ENCODE measurements at places on chromosomes 1 and 21.
A peak's percentile ranks its signal among the peaks of the same experiment; 100 is the strongest.

GRCh38 chr1:152048416-152049009, 11.7 kb upstream of the S100A11 start:
- peak; percentile 66 for DNase-seq

DNA sequence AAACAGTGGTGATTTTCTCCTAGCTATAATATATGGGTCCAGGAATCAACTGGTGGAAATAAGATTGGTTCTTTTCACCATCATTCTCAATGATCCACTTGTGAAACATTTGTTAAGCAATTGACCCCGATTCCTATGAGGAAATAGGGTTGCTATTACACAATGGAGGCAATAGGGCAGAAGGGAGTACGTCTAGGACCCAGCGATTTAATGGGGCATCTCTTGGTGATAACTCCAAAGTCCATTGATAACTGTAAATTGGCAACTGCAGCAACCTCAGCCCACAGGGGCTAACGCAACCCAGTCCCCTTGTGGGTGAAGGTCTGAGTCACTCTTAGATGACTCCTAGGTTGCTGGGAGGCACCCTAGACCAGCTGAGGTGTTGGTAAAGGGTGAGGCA, 62.5 kb upstream of the BARHL2 start:
- DNase-seq, result no peak

DNA sequence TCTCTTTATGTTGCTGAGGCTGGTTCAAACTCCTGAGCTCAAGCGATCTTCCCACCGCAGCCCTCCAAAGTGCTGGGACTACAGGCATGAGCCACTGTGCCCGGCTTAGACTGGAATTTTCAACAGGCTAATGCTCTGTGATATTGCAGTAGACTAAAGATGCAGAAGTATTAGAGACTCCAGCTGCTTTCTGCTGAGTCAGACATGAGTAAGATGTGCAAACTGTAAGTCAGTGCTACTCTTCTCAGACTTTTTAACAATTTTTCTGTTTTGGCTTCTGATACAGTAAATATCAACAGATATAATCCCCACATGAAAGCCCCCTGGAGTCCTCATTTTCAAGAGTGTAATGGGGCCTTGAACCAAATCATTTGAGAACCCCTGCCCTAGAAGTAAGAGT, 29.3 kb upstream of the NLRP3 start:
- DNase-seq, result no peak

DNA sequence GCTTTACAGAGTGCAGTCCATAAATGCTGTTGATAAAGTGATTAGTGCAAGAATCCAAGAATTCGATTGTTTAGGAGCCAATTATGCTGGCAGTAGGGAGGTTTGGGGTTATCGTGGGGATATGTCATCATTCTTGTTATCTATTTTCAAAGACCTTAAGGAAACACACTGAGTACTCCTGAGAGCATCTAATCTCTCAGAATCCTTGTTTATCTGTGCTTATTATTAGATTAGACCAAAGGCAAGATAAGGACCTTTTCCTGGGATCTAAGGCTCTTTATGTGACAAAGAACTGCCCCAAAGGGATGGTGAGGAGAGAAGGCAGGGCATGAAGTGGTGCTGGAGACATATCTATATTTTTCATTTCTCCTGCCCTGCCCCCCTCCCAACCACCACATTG, 139.1 kb downstream of the TSEN15 start:
- no peak for DNase-seq

- no peak for DNase-seq
These were observed 19.1 kb upstream of the MRPS6 start for GRCh38 chr21:34054259-34054658.

GRCh38 chr1:186404454-186405051, 28.9 kb downstream of the ODR4 start:
- no peak for DNase-seq

- DNase-seq, result no peak
These were observed 32.8 kb upstream of the LYPD8 start for GRCh38 chr1:248788327-248788726.

GRCh38 chr1:233656032-233656635, 42.2 kb downstream of the KCNK1 start:
- DNase-seq, result no peak

GRCh38 chr1:156999596-157000320, 45.8 kb downstream of the ARHGEF11 start:
- no peak for DNase-seq

DNA sequence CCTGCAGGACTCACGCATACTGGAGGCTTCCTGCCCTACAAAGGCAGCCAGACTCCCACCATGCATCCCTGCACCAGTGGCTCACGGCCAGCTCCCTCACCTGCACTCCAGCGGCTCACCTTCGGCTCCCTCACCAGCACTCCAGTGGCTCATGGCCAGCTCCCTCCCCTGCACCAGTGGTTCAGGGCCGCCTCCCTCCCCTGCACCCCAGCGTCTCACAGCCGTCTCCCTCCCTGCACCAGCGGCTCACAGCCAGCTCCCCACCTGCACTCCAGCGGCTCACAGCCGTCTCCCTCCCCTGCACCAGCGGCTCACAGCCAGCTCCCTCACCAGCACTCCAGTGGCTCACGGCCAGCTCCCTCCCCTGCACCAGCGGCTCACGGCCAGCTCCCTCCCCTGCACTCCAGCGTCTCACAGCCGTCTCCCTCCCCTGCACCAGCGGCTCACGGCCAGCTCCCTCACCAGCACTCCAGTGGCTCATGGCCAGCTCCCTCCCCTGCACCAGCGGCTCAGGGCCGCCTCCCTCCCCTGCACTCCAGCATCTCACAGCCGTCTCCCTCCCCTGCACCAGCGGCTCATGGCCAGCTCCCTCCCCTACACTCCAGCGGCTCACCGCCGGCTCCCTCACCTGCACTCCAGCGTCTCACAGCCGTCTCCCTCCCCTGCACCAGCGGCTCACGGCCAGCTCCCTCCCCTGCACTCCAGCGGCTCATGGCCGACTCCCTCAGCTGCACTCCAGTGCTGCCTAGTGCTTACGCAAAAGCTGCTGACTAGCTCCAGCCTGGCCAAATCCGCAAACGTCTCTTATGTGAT, 324.5 kb downstream of the NPHP4 start:
- no peak for DNase-seq

DNA sequence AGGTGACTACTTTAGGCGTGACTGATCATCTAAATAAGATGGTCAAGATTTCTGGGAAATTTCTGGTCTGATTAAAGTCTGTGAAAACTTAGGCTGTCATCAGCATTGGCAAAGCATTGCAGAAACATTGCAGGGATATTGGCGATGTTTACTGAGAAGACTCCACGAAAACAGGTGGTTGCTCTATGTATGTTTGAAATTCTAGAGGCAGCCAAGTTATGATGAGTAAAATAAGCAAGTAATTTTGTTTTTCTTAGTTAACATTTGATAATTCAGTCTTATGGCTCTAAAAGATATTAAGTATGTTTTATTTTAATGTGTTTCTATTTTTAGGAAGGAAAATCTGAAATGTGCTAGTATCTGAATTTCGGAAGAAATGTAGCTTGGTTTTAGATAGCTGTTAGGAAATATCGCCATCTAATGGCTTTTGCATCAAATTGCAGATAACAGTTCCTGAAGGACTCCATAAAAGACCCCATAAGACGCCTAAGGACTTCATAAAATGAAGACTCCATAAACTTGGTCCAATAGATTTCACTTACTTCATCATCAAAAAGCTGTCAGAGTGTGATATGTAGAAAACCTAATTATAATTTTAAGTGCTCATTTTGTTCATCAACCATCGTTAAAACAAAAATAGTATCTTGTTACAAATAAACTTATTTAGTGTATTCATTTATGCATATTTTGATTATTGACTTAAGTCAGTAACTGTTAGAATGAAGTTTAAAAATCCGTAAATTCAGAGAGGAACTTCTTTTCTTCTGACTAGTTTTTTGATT, 344.6 kb downstream of the RYR2 start:
- no peak for DNase-seq

DNA sequence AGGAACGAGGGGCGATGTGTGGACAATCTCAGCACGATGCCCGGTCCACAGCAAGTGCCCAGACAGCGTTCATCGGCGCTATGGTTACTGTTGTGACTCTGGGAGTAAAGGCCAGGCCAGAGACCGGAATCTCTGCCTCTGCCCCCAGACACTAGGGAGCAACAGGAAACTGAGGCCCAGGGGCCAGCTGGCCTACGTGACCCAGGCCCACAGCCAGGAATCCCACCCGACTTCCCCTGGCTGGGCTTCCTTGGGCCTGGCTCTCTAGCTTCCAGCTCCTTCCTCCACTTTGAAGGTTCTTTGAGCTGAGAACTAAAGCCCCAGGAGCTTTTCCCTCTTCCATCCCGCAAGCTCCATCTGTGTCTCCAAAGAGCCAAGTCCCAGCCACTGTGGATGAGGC, 4.6 kb downstream of the LRP8 start:
- no peak for DNase-seq

DNA sequence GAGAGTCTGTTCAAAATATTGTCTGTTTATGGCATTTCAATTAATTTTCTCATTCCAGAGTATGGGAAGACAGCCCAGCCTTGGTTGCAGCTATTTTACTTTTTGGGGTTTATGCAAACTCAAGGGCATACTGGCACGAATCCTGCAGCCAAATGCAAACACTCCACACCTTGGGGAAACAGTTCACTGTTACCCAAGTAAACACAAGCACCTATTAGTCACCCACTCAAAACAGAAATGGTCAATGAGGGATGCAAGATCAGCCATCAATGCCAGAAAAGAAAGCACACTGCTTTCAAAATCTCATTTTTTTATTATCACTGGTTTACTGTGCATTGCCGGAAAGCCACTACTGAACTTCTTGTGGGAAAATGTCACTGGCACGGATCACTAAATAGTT, 170.6 kb downstream of the RUNX1 start:
- DNase-seq, result no peak

DNA sequence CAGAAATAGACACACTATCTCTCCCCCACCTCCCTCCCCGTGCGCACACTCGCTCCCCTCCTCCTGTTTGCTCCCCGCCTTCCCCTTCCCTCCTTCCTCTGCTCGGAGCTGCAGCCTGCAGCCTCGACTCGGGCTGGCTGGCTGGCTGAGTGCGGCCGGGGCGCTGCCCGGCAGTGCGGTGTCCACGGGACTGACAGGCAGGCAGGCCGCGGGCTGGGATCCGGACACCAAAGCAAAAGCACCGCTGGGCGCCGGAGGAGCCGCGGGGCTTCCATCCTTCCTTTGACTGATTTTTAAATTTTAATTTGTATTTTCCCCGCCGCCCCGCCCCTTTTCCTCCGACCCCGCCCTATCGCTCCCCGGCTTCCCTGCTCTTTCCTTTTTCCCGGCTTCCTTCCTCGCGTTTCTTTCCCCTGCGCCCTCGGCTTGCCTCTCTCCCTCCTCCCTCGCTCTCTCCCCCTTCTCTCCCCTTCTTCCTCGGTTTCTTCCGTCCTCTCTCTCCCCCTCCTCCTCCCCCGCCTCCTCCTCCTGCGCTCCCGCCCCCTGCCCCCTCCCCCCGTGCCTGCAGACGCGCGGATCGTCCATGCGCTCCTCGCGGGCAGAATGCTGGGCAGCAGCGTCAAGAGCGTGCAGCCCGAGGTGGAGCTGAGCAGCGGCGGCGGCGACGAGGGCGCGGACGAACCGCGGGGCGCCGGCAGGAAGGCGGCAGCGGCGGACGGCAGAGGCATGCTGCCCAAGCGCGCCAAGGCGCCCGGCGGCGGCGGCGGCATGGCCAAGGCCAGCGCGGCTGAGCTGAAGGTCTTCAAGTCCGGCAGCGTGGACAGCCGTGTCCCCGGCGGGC, 109.4 kb downstream of the NAV1 start:
- DNase-seq, result no peak

- no peak for DNase-seq
These were observed 140.7 kb downstream of the CYYR1 start for GRCh38 chr21:26432410-26432809.

GRCh38 chr1:119080586-119080985, 59.9 kb downstream of the WARS2 start:
- no peak for DNase-seq

DNA sequence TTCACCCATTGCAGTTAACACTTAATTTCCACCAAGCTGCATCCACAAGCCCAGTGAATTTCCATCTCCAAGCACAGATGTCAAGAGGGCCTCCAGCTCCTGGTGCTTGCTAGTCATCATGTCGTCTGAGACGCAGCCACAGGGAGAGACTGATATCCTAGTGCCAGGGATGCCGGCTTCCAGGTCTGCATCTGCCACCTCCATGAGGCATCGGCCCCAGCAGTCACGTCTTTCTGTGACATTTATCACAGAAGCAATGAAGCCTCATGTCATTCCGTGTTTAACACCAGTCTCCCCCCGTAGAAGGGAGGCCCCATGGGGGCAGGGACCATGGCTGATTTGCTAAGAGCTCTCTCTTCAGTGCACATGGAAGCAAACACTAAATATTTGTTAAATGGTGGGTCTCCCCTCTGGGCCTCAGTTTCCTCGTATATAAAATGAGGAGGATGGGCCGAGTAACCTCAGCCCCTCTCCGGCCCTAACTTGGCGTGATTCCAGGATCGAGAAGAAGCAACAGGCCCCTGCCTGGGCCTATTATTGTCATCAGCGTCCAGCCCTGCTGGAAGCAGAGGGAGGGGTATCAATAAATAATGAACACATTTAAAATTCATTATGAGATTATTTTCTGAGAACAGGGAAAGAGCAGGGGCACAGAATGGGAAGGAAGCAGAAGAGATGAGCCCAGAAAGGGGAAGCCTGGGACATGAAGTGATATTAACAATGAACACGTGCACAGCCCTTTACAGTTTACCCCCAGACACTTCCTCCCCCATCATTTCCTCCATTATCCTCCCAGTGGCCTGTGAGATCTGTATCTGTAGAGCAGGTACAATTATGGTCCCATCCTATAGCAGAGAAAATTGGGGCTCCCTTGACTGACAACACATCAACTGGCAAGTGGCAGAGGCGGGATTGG, 837 bp upstream of the C1QB start:
- DNase-seq, result no peak

- DNase-seq, result no peak
These were observed 25.2 kb downstream of the LAMC1 start for GRCh38 chr1:183048087-183049085.

- DNase-seq, result no peak
These were observed 785 bp downstream of the ZNF697 start for GRCh38 chr1:119647228-119647733.

- DNase-seq, result no peak
These were observed 5.7 kb upstream of the PPP1R15B start for GRCh38 chr1:204417074-204417997.

DNA sequence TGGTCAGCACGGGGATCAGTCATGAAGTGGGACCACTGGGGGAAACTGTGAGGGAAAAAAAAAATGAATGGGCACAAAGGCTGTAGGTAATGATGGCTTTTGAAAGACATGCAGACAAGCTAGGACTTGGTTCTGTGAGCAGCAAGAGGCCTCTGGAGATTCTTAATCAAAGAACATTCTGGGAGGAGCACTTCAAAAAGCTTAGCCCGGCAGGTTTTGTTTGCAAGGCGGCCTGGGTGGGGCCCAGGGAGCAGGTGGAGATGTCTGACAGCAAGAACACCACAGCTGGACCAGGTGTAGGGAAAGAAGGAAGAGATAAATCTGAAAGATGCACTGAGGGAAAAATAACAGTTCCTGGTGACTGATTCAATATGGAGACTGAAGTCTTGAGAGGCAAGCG, 6.0 kb downstream of the TEX35 start:
- no peak for DNase-seq

GRCh38 chr1:87279966-87280535, 48.6 kb upstream of the LMO4 start:
- no peak for DNase-seq

Data from esophagus squamous epithelium (tissue), 5 donors.